ENCODE measurements at places on chromosomes 2 and 18. TPM values are rescaled to one million over a fixed set of nuclear protein-coding genes. Genes with fewer than 3 reads are reported as not detected.

UBR3 gene
- 14.9 TPM for total RNA-seq

DSC3 gene
- 0.13 TPM for total RNA-seq

C2orf81 gene
- 0.59 TPM for total RNA-seq

MRO gene
- total RNA-seq, result not detected

ATIC gene
- total RNA-seq, result 38.7 TPM

LYG1 gene
- not detected for total RNA-seq

YES1 gene
- total RNA-seq, result 227 TPM

DAPL1 gene
- total RNA-seq, result not detected

TRPM8 gene
- total RNA-seq, result not detected

IL1R2 gene
- not detected for total RNA-seq

NCKAP5 gene
- total RNA-seq, result 0.49 TPM

ARHGEF4 gene
- not detected for total RNA-seq

AQP12B gene
- total RNA-seq, result not detected

Measured in mammary microvascular endothelial cell (primary cell).